ENCODE measurements at places on chromosomes 3 and 15. TPM values are rescaled to one million over a fixed set of nuclear protein-coding genes. Genes with fewer than 3 reads are reported as not detected.

GABRB3 gene
- total RNA-seq = 1.8 TPM

CIAO2A gene
- total RNA-seq = 57.0 TPM

FAM107A gene
- 0.59 TPM for total RNA-seq

MYL3 gene
- total RNA-seq = 23.7 TPM

CD86 gene
- 6.8 TPM for total RNA-seq

KCNH8 gene
- total RNA-seq = 2.0 TPM

ANKUB1 gene
- total RNA-seq = not detected

CLRN1 gene
- total RNA-seq = not detected

PPP2R3A gene
- 24.8 TPM for total RNA-seq

TTLL13 gene
- total RNA-seq = not detected

VEPH1 gene
- total RNA-seq = 6.4 TPM

FGD5 gene
- 14.9 TPM for total RNA-seq

SLC9C1 gene
- total RNA-seq = 0.89 TPM

SQOR gene
- 26.1 TPM for total RNA-seq

TMEM40 gene
- total RNA-seq = 10.8 TPM

GRM7 gene
- 0.39 TPM for total RNA-seq

ILDR1 gene
- total RNA-seq = 0.49 TPM

CLDN16 gene
- 0.69 TPM for total RNA-seq

MED12L gene
- total RNA-seq = 1.5 TPM

ALDH1A2 gene
- total RNA-seq = 3.9 TPM

KBTBD8 gene
- total RNA-seq = 2.6 TPM

THAP10 gene
- 2.1 TPM for total RNA-seq

UBE3A gene
- total RNA-seq = 109 TPM

TLE3 gene
- 62.5 TPM for total RNA-seq

LRRC31 gene
- not detected for total RNA-seq

DLG1 gene
- 119 TPM for total RNA-seq

PRSS50 gene
- 0.89 TPM for total RNA-seq

AADACL2 gene
- 21.6 TPM for total RNA-seq

CCDC39 gene
- total RNA-seq = not detected

SIDT1 gene
- total RNA-seq = 4.4 TPM

PRR20G gene
- not detected for total RNA-seq

DPP8 gene
- total RNA-seq = 38.5 TPM

CTDSPL gene
- total RNA-seq = 39.3 TPM

ANAPC13 gene
- 44.5 TPM for total RNA-seq

Measured in skin of body (tissue), 3 donors.